MV-4-11 (cell line): ENCODE measurements at places on chromosomes 4 and X.

DNA sequence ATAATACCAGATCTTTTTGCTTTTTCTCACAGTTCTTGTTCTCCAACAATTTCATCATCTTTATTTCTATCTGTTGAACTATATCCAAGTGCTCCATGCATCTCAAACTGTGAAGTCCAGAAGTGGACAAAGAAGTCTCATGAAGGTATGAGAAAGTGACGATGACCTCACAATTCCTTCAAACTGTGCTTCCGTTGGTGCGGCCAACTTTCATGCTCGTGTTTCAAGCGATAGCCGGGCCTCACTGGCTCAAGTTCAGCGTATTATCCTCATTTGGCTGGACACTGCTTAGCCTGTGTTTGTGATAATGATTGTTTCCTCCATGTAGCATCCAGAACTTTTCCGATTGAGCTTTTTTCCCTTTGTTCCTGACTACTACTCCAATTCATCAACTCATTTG lies 143.1 kb downstream of the PALLD start:
- DNase-seq = no peak

DNA sequence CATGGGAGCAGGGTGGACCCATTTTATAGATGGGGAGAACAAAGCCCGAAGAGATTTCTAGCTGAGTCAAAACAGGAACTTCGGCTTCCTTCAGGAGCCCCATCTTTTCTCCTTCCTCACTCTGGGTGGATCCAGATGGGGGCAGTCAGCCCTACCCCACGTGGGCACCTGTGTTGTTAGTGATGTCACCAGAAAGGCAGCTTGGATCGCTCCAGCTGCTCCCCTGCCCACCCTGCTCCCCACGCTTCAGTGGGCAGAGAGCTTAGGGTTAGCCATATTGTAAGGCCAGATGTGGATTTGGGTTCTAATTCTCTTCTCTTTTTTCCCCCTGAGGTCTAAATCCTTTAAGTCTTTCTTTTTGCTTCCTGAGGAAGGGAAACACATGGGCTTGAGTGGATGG lies 132.3 kb upstream of the PJA1 start:
- DNase-seq = no peak

DNA sequence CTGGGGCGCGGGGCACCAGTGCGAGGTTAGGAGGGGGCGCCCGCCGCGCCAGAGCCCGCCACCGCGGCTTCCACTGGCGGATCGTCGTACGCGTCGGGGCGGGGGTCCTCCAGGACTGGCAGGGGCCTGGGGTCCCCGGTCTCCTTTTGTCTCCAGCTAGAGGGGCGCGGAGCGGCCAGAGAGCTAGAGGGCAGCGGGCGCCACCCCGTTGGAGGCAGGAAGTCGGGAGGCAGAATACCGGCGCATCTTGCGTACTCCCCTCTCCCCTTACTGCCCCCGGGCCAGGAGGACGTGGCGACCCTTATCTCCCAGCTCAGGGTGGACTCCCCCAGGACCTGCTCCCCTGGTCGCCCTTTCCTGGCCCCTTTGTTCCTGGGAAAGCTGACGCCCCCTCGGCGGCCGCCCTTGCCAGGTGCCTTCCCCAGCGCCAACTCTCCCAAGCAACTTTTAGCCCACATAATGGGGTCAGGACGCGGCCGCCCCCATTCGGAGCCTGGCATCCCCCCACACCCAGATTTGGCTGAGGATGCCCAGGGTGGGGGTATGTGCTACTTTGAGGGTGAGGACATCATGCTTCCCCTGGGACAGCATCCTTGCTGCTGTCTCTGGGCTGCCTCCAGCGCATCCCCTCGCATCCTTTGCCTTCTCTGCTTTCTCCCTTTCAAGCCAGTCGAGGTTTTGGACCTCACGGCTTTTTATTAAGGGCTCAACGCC lies 933 bp downstream of the CNKSR2 start:
- no peak for DNase-seq

DNA sequence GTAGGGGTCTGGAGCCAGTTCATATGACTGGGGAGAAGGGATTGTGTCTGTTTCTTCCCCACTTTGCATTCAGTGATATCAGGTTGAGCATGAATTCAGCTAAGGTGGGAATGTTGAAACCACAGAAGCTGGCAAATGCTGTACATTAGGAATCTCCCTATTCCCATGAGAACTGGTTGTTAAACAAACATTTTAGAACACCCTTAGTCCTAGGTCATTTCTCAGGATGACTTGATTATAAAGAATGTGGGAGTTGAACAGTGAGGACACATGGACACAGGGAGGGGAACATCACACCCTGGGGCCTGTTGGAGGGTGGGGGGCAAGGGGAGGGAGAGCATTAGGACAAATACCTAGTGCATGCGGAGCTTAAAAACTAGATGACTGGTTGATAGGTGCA lies 62.6 kb upstream of the LIMCH1 start:
- DNase-seq = no peak

- no peak for DNase-seq
These were observed 51.7 kb downstream of the ZFX start for GRCh38 chrX:24201216-24201615.

GRCh38 chr4:62057031-62057430 lies 856.9 kb downstream of the ADGRL3 start:
- no peak for DNase-seq

DNA sequence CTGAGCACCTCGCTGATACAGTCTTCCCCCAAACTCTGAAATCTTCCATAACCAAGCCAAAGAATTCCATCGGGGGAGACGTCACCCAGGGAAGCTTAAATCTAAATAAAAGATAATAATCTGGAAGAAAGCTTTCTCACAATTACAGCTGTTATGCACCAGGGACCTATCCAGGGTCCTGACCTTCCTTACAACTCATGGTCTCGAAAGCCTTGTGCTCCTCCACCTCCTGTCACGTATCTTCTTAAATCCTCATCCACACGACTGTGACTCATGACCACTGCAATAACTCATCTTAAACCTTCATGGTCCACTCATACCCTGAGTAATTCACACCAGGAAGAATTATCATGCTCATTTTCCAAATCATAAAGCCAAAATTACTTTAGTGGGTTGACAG lies 166.8 kb upstream of the FRG1 start:
- peak; percentile 94 for DNase-seq

DNA sequence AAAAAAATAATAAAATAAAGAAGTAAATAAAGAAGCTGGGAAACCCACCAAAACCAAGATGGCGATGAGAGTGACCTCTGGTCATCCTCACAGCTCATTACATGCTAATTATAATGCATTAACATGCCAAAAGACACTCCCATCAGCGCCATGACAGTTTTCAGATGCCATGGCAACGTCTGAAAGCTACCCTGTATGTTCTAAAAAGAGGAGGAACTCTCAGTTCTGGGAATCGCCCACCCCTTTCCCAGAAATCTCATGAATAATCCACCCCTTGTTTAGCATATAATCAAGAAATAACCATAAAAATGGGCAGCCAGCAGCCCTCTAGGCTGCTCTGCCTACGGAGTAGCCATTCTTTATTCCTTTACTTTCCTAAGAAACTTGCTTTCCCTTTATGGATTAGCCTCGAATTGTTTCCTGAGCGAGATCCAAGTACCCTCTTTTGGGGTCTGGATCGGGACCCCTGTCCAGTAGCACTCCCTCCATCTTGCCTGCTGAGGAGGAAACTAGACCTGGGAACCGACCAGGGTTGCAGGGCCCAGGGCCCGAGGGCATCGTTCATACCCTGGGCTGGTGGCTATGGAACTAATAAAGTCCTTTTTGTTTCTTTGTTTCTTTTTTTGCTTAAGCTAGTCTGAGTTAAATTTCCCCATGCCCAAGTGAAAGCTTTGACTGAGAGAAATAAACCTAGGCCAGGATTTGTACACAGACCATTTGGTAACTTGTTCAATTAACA lies 30.9 kb downstream of the HTT-AS start:
- DNase-seq = no peak

- no peak for DNase-seq
These were observed 34.1 kb downstream of the FHDC1 start for GRCh38 chr4:152970102-152970820.

GRCh38 chr4:95531141-95531540 lies 17.6 kb downstream of the UNC5C start:
- peak; percentile 60 for DNase-seq

GRCh38 chrX:17033225-17033624 lies 86.8 kb downstream of the REPS2 start:
- no peak for DNase-seq

GRCh38 chr4:119517361-119518229 lies 111.0 kb downstream of the PDE5A start:
- no peak for DNase-seq

DNA sequence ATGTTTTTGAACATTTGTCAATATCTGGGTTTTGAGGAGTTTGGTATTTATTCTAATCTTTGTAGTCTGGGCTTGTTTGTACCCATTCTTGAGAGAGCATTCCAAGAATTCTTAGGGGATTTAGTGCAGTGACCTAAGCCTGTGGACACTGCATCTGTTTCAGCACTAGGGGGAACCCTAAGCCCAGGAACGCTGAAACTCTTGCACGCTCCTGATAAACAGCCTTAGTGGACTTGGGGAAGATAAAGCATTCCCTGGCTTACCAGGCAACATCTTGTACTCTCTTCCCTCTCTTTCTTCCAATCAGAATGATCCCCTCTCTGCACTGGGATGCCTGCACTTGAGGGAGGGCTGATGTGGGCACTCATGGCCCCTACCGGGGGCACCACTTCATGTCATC lies 654.9 kb upstream of the HTR2C start:
- DNase-seq = peak; percentile 43

DNA sequence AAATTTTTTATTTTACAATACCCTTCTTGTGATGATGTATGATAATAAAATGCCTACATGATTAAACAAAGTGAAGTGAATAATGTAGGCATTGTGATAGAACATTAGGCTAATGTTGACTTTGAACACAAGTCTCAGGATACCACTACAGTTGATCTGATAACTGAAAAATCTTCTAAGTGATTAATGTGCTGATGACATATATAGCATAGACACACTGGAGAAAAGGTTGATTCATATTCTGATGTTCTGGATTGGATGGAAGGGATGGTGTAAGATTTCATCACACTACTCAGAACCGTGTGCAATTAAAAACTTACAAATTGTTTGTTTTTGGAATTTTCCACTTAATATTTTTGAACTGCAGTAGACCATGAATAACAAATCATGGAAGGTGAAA lies 738.5 kb downstream of the TECRL start:
- no peak for DNase-seq

DNA sequence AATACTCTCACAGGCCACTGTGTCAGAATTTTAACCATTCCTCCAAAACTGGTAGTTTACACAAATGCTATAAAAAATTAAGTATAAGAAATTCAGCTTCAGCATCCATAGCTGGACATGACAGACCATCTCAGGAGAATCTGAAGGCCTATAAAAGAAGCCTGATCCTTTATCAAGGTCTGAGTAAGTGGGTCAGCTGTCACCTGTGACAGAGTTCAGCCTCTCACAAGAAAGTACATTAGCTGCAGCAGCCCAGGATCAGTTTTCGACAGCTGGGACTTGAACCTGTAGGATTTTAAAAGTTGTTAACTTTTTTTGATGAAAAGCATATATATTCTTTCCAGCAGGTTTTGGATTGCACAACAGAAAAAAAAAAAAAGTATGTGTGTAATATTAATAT lies 60.7 kb downstream of the PPP3CA start:
- no peak for DNase-seq
